ENCODE measurements at places on chromosomes 12 and 14.

GRCh38 chr12:4320497-4320852 is 538 bp upstream of the TIGAR start:
- no peak for DNase-seq

DNA sequence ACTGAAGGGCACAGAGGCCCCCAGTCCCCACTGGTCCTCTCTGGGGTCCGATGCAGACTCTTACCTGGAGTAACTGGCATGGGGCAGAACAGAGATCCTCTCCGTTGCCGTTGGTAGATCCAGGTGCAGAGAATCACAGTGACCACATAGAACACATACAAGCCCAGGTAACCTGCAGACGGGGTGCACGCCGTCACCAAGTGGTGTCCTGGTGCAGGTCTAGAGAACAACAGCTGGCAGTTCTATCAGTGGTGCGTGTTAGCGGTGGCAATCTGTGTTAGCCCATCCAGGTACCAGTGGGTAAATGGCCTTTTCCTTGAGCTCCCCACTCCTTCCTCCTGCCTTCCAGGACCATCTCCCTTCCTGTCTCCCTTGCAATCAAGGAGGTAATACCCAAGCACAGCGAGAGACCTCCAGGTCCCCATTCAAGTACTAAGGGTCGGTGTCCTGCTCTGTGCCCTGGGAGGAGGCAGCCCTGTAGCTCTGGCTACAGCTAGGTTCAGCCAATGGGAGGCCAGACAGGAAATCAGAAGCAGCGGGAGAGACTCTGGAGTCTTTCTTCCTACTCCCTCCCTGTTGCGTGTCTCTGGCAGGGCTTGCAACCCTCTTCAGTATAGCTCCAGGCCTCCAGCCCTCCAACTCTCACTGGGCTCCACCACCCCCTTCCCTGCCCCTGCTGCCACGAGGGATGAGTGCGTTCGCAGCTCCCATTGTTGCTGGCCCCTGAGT is 15.8 kb downstream of the SLC8B1 start:
- no peak for DNase-seq

DNA sequence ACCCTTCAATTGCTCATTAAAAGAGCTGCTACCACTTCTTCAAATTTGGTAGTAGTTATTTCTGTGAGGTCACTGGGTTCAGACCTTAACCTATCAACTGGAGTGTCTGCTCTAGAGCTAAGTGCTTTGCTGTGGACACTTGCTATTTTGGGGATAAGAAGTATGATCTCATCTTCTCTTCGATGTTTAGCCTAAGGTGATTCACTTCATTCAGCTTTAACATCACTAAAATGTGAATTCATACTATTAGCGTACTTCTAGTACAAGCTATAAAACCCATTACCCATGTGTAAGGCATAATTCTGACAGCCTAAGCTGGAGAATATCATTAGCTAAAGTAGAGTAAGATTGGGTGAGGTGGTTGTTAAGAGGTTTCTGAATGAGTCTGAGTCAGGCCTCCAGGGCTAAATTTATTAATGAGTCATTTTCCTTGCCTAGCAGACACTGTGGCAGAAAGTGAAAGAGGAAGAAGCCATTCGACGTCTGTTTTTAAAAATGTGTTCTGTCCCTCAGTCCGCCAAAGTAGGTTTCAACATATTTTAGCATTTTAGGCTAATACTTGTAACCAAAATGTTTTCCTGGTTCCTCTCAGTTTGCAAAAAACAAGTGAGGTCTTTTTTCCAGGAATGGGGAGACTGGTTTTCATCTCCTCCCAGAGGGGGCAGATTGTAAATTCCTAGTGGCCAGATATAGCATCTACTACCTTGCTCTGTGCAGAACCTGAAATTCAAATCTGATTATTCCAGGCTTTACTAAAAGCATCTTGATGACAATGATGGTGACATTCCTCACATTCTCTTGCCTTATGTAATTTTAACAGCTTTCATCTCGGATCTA is 103.6 kb downstream of the SSPN start:
- DNase-seq, result no peak

- DNase-seq, result no peak
These were observed 42.4 kb downstream of the CKAP4 start for GRCh38 chr12:106205208-106206069.

GRCh38 chr14:44741431-44741830 is 220.3 kb downstream of the KLHL28 start:
- no peak for DNase-seq
